ENCODE measurements at places on chromosomes 12 and 14.

DNA sequence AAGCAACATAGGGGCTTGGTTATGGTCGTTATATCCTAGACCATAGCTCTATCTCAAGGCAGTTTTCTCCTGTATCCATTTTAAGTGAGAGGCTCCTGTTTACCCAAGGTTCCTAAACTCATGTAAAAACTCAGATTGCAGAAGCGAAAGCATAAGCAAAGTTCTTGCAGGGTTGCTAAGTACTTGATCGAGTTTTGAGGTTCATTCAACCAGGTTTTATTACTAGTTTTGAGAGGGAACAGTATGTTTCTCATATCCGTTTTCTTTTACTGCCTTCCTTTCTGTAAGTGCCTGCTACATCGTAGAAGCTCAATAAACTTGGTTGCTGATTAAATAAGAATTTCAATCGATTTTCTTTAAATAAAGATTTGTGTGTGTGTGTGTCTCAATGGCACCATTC, 5.1 kb downstream of the AKAP3 start:
- ATAC-seq = no peak

DNA sequence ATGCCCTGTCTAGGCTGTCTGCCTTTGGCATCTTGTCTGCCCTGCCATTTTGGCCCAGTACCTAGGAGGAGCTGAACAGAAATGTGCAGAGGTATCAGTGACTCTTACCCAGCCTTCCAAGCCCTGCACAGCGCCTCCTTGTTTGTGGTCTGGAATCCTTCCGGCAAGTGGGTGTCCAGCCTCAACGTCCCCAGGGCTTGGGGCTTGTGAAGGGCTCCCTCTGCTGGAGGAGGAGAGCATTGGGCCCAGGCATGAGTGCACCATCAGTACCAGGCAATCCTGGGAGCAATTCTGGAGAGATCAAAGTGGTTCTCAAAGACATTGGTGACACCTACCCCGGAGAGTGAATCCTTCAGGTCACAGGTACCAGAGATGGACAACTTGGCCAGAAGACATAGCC, 2.4 kb upstream of the TCL1B start:
- ATAC-seq = peak; percentile 57

DNA sequence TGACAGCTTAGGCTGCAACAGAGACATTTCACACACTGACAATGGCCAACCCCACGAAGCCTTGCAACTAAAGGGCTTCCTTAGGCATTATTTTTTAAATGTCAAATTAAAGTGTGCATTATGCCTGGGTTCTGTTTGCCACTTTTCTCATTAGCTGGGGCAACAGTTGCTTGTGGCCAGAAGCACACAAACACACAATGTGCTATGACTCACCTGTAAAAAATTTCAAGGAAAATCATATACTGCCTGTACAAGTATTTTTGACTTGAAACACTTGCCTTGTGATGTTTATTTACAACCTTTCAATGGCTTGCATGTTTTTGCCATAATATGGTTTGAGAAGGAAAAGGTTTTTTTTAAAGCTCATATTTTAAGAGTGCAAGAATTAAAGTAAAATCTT, 1.9 kb downstream of the NTN4 start:
- no peak for ATAC-seq

- ATAC-seq = no peak
Observed at GRCh38 chr14:97544571-97544970, 747.4 kb downstream of the VRK1 start.

GRCh38 chr12:2934371-2934770, 24.8 kb upstream of the TEAD4 start:
- no peak for ATAC-seq

- no peak for ATAC-seq
Observed at GRCh38 chr14:90883197-90883596, 67.0 kb upstream of the TTC7B start.

DNA sequence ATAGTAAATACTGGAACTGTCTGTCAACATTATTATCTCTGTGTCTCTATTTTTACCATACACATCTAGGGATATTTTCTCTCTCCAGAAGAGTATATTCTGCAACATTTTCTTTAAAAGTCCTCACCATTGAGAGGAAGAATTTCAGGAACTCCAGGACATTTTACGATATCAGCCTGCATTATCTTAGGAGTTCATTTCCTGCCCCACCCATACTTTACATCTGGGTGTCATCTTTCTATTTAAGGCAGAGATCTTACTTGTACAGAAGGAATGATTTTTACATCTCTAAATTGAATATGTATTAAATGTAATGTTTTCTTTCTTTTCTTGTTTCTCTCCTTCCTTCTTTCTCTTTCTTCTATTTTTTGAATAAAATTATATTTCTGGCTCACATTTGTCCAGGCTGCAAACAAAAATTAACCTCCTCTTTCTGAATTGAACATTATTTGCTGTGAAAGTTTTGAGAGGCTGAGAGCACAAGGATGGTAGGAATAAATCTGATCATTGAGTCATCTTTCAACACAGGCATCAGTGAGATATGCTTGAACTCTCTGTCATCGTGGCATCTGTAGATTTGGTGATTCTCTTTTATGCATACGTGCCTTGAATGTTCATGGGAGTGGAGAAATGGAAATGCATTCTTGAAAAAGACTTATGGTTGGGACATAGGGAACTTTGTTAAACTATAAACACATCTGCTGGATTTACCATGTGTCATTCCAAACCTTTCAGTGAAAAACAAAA, 753.6 kb downstream of the SLC16A7 start:
- ATAC-seq = no peak
